Stimulated activated CD8-positive, alpha-beta memory T cell treated with anti-CD3 and anti-CD28 coated beads, Interleukin-2, amount 100 ng/mL, for 1 hour (primary cell): ENCODE measurements at places on chromosomes 7 and 10.

DNA sequence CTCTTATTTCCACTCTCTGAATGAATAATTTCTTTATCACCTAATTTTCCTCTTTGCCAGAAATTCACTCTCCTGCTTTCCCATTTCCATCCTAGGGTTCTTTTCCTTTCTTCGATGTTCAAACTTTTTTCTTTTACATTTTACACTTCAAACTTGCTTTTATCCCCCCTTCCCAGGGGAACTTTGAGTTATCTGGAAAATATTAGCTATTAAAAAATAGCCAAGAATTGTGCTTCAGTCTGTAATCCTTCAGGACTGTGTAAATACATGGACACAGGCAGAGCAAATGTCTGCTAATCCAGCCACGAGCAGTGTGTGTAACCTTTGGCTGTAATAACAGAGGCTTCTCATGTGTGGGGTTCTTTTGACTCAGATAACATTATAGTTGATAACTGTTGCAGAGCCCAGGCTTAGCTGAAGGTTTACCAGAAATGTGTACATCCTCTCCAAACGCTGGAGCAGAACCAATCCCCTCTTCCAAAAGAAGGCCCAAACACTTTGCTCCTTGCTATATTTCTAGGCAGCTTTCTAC lies 4.6 kb downstream of the ASB4 start:
- DNase-seq, result no peak

DNA sequence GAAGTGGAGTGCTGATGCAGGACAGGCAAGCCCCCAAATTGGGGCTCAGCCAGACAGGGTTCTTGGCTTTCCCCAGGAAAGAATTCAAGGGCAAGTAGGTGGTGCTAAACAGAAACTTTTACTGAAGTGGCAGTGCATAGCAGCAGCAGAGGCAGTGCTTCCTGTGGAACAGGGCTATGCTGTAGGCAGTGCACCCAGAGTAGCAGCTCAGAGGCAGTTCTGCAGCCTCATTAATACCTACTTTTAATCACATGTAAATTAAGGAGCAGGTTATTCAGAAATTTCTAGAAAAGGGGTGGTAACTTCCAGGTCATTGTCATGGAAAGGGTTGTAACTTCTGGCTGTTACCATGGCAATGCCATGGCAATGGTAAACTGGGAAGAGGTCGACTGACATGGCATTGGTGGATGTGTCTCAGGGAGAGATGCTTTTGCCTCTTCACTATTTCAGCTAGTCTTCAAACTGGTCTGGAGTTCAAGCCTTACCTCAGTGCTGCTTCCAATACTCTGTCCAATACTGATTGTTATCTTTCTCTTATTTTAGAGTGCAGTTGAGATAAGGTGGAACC lies 29.2 kb downstream of the PRSS58 start:
- no peak for DNase-seq

GRCh38 chr7:1550846-1551155 lies 5.2 kb downstream of the TMEM184A start:
- DNase-seq, result no peak

- DNase-seq, result no peak
Measured at GRCh38 chr10:10564081-10564794, 453.4 kb upstream of the CELF2 start.

DNA sequence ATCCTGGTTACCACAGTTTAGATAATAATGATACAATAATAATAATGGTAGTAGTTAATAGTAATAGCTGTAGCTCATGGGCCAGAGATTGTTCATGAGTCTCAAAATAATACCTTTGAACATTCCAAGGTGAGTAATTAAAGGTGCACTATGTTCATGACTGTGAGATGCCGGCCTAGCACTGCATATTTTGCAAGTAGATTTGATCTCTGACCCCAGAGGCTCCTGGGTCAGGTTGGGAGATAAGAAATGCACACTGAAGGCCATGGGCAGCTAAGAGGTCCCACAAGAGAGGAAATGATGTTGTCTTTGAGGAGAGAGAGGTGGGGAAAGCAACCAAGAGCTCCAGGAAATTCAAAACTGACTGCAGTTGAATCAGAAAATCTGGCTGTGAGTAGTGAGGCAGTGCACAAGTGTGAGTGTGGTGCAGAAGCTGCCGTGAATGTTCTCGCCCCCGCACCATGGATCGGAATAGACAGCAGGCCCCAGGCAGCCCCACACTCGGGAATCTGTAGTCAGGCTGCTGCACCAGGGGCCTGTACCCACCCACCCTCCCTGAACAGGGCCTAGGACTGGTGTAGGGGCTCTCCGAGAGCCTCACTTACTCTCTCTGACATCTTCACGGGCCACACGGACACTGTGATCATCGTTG lies 11.9 kb downstream of the CPXM2 start:
- no peak for DNase-seq

DNA sequence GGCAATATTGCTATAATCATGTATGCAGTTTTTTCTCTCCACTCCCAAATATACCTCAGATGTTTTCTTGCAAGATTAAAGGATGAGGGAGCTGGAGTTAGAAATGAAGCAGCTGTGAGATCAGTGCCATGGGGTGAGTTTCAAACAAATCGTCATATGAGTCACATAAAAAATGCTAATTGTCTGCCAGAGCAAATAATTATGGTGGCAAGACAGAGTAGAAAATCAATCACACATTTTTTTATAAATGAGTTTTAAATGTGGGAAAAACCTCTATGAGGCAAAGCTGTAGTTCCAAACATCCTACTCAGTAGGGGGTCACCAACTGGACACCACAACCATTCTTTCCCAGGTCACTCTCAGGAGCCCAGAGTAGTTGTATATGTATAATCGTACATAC lies 55.3 kb downstream of the CH25H start:
- DNase-seq, result no peak
